HEK293T (cell line): ENCODE measurements at places on chromosomes 5 and 9.

GRCh38 chr9:136340356-136341041 is 13.2 kb downstream of the GPSM1 start:
- DNase-seq = no peak

DNA sequence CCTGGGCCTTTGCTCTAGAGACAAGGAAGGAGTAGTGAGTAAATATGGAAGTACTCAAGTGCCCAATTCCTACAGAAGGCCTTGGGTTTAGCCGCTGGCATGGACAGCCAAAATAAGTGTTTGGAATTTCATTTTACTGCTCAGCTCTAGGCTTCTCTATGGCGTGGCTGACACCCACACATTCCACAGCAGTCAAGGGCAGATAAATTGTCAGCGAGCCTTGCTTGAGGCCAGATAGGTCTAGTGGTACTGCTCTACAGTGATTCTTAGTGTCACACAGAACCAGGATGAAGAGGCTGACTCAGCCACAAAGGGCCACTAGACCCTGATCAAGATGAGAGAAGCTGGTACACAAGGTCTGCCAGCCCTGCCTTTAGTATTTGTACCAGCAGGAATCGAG is 111.0 kb upstream of the NFIB start:
- no peak for DNase-seq

- no peak for DNase-seq
Observed at GRCh38 chr5:8953016-8953415, 592.9 kb downstream of the SEMA5A start.

DNA sequence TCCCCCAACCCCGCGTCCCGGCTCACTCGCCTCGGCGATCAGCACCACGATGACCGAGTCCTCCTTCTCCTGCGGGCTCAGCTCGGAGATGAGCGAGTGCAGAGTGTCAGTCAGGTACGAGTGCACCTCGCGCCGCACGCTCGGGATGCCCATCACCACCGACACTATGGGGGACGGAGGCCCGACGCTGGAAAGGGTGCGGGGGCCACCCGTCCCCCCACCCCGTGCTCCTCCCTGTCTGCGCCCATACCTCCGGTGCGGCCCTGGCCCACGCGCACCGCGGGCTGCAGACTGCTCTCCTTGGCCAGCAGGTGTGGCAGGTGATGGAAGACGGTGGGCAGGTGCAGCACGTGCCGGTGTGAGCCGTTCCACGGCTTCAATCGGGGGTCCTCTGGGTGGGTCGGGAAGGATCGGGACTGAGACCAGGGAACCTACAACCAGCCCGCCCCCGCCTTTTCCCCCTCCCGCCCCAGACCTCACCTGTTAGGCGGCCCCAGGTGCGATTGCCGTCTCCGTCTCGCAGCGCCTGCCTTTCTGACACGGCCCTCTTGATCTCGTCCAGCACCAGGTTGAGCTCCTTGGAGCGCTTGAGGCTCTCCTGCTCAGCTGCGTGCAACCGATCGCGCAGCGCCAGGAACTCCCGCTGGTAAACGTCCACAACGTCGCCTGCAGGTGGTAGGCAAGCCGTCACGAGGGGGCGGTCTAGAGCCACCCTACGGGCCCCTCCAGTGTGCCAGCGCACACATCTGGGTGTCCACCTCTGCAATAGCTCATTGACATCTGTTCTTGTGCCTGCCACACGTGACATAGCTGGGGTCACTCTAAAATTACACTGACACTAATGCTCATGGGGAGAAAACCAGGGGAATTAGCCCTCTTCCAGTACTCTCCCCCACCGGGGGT is 5.1 kb downstream of the MGAT4B start:
- peak; percentile 81 for DNase-seq

- no peak for DNase-seq
Observed at GRCh38 chr5:170541146-170541769, 37.4 kb downstream of the KCNIP1 start.

DNA sequence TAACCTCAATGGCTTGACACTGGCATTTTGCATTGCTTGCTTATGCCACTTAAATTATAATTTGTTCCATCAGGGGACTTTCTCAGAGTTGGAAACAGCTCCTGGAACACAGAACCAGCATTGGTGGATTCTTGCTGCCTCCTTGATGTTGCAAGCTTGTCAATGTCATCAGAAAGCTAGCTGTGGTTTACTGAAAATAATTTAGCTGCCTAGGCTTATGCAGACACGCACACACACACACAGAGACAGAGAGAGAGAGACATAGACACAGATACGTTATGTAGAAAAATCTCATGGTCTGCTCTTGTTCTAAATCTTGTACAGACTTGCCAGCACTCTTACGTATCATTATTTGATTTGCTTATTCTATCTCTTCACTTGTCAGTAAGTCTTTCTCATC is 78.0 kb downstream of the HMHB1 start:
- DNase-seq = no peak

DNA sequence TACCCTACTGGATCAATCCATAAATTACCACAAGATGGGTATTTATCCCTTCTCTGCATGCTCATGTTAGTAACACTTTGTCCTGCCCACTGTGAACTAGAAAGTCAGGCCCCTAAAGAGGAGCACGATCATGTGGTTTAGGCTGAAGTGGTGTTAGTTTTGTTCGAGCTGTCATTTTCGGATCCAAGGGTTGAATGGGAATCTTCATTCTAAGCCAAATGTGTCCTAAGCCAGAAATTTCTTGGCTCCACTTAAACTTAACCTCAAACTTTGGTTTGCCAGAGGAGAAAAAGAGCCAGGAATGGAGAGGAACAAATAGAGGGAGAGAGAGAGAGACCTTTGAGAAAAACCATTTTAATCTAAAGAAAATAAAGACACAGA is 837.7 kb upstream of the ZNF608 start:
- DNase-seq = no peak

DNA sequence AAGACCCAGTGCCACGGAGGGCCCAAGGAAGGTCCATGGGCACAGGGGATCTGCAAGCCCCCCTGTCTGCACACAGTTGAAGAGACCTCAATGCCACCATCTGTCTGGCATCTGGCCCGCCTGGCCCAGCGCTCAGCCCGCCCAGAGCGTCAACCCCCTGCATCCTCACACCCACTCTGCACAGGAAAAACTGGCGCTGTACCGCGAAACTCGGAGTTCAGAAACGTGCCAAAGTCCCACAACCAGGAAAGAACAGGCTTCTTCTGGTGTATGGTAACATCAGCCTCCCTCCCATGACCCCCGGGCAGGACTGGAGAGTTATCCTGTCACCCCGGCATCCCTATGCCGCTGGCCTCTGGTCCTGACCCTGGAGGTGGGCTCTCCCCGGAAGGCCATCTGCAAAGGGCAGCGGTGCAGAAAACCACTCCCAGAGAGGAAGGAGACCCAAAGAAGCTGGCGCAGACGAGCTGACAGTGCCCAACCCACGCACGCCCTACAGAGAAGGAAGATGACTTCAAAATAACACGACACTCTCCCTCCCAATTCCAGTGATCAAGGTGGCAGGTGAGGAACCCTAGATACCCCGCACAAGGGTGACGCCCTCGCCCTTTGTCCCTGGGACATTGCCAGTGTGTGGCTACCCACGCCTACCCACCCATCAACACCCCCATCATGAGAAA is 18.9 kb downstream of the VAV2 start:
- DNase-seq = no peak

- peak; percentile 27 for DNase-seq
Observed at GRCh38 chr9:99294850-99295461, 72.9 kb downstream of the SEC61B start.

GRCh38 chr9:12539580-12539975 is 153.6 kb upstream of the TYRP1 start:
- no peak for DNase-seq
